ENCODE measurements at places on chromosomes 2 and 18.

DNA sequence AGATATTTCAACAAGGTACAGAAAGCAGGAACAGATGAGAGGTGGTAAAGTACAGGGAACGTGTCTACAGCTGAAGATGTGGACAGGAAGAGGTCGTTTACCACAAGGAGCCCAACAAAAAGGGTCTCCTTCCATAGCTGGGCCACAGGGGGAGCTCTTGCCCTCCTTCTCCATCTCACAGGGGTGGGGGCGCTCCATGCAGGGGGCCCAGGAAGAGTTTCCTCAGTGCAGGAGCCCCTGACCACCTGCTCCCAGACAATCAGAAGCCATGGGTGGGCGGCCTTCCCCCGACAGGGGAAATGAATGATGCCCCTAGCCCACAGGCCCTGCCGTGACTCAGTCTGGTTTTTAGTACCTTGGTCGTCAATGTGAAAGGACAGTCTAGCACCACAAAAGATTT lies 163.6 kb upstream of the ZNF516 start:
- no peak for DNase-seq

- DNase-seq: peak; percentile 45
Observed at GRCh38 chr2:60463249-60463648, 90.2 kb downstream of the BCL11A start.

DNA sequence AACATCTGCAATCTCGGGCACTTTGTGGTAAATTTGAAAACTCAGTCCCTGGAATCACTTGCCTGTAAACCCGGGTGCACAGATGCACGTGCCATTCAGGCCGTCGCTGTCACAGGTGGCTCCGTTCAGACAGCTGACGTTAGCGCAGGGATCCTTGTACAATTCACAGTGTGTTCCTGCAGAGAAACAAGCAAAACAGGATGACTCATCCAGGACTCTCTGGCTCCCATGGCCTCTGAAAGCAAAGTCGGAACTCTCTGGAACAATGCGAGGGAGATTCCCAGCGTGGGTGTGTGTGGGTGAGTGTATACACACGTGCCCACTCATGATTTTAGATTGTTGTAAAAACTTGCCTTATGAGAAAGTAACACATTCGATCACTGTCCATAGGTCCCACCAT lies 136.1 kb upstream of the PID1 start:
- DNase-seq: peak; percentile 82

DNA sequence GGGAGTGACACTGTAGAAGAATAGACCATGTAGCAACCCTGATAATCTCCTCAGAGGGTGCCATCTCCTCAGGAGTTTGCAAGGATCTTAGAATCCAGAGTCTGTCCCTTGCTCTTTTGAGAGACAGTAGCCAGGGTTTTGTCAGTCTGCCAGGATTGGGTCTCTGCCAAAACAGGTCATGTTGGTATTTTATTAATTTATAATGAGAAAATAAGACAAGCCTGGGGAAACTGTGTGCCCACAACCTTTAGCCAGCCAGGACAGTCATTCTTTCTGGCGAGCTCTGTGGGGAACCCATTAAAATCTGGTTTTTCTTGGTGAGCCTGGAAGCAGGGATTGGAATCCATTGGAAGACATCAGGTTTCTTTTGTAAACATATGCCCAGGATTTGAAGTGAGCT lies 78.6 kb downstream of the PTPRM start:
- DNase-seq: peak; percentile 23

DNA sequence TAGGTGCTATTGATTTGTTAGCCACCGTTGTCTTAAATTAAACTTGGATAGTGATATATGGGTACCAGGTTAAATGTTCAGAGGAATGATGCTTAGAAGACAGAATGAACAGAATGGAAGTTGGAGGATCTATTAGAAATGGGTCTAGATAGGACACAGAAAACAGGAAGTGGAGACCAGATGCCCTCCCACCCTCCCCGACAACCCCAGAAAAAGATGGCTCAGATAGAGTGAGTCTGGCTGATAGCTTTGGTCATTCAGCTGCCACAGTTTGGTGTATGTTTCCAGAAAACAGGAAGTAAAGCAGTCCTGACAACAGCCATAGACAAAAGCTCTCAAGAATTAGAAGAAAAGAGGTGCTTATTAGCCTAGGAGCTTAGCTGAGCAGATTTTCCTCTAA lies 71.5 kb upstream of the DSG1 start:
- DNase-seq: no peak

DNA sequence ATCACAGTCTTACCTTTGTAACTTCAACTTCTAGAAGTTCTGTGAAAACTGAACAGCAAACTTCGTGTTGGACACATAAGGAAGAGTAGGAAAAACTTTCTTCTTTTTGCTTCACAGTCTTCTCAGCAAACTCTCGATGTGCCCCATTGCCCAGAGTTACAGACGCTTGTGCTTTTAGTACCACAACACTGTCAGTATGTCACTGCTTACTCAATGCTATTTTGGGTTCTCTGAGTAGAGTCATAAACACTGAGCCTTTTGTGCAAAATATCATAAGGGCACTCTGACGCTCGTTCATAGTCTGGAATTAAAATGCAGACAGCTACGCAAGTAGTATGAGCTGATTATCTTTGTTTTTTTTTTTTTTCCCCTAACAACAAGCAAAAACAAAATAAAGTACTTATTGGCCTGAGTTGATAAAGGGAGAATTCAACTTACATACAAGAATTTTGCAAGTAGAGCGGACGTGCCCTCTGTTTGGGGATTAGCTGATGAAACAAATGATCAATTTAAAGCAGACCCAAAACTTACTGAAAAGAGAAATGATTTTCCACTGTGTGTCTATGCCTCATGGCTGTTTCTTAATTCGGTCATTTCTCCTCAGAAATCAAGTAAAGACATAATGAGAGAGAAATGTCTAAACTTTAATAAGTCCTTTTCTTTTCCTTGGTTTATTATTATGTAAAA lies at the start of gene CDH19:
Gene CDH19, minus strand, starts transcription at position 150 of the 687 bp plus-strand sequence. CDS start 31,886 bp downstream, outside the sequence.
- DNase-seq: no peak

GRCh38 chr2:200399636-200400035 lies 93.1 kb downstream of the SPATS2L start:
- no peak for DNase-seq

GRCh38 chr2:208172125-208172524 lies 8.7 kb upstream of the CRYGA start:
- no peak for DNase-seq

- no peak for DNase-seq
Observed at GRCh38 chr2:241981076-241981700, 111.7 kb downstream of the RTP5 start.

DNA sequence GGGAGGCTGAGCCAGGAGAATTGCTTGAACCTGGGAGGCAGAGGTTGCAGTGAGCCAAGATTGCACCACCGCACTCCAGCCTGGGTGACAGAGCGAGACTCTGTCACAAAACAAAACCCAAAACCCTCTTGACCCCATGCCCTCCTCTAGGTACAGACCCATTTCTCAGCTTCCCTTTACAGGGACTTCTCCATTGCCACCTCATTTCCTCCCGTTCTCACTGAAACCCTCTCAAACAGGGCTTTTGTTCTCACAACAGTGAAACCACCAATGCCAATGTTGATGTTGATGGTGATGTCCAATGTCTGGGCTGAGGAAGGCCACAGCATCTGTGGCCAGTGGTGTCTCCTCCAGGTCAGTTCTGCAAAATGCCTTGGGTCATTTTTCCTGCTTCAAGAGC lies 69.0 kb upstream of the ZCCHC2 start:
- DNase-seq: no peak

GRCh38 chr2:4962419-4962818 lies 729.8 kb upstream of the SOX11 start:
- no peak for DNase-seq

DNA sequence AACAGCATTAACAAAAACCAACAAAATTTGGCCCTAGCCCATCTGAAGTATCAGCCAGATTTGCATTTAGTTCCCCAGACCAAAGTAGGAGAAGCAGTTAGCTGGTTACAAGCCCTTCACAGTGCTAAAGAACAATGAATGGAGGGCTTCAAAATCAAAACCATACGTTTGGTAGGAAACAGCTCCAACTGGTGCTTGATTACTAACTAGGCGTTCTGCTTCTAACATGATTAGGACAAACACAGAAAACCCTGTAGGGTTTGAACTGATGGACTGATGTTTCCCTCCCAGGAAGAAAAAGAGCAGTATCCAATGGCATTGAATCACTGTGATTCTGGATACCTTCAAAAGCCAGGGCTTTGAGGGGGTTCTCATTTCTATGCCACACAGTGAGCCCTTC lies 20.5 kb upstream of the STAT4 start:
- DNase-seq: peak; percentile 51

- no peak for DNase-seq
Observed at GRCh38 chr18:3217948-3218647, 1.7 kb downstream of the MYOM1 start.

DNA sequence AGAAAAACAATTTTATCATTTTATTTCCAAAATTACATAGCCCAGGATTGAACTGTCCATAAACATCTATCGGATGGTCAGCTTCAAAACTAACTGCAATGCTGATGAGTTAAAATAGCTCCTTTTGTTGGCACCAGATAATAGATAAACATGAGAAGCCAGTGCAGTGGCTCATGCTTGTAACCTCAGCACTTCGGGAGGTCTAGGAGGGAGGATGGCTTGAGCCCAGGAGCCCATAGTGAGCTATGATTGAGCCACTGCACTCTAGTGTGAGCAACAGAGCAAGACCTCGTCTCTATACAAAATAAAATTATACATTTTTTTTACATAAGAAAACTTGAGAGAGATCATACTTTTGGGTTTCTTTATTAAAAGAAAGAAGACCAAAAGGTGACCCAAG lies 34.6 kb upstream of the IMPA2 start:
- peak; percentile 75 for DNase-seq

DNA sequence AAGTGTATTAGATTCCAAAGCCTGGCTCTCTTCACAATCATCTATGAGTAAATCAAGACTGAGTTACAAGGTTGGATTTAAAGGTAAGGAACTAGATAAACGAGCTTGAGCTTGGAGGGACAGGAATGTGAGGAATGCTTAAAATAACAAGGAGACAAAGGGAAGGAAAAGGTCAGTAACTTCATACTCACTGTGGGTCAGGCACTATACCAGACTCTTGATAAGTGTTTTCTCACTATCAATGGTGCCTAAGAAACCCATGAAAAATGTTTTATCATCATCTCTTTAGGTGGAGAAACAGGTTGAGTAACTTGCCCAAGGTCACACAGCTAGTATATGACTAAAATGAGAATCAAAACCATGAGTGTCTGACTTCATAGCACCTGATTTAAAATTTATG lies 212.1 kb downstream of the CDH2 start:
- peak; percentile 14 for DNase-seq

GRCh38 chr2:199814817-199815211 lies 36.2 kb downstream of the FTCDNL1 start:
- no peak for DNase-seq

DNA sequence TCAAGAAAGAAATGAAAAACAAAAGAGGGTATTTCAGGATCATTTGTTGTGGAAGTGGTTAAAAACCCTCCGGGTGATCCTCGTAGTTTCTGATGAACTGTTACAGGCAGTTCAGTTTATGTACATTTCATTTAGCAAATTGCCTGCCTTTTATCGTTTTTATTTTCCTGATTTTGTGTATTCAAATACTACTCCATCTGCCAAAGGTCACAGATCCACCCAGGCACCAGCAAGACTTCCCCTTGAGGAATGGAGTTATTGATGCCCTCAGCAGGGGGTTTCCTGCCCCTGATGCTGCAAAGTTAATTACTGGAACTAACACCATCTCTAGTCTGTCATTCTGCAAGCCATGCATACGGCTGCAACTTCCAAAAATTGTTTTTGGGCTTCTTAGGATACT lies 641.9 kb downstream of the SLC4A3 start:
- DNase-seq: no peak

- DNase-seq: no peak
Observed at GRCh38 chr2:25699216-25699615, 25.8 kb upstream of the DTNB start.

DNA sequence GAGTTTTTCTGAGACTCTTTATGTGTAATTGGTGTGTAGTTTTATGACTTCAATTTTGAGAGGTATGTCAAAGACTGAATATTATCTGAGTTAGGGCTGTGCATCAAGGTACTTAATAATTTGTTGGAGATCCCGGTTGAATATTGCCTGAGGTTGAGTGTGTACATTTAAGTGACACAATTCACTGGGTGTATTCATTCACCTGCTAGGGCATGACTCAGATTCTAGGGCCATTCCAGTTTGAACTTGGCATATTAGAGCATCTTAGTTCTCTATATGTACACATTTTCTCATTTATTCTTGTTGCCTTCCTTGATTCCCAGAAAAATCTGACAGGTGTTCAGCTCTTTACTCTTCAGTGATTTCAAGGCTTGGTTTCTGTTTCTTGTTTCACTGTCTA lies 12.5 kb downstream of the MAP4K4 start:
- no peak for DNase-seq

GRCh38 chr2:196742685-196743084 lies 56.8 kb downstream of the GTF3C3 start:
- no peak for DNase-seq

DNA sequence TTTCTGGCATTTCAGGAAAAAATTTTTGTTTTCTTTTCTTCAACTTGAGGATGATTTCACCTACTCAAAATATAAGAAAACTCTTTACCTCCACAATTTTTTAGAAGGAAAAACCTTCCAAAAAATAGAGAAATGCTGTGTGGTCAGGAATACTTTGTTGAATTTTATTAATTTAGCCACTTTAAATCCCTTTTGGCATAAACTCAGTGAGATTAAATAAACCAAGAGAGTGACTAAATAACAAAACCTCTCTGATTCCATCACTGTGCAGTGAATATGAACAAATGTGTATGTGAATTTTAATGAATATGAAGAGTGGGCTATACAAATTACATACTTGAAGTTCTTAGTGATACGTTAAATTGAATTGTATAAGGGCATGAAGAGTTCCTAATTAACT lies 25.8 kb upstream of the CYTIP start:
- DNase-seq: no peak

DNA sequence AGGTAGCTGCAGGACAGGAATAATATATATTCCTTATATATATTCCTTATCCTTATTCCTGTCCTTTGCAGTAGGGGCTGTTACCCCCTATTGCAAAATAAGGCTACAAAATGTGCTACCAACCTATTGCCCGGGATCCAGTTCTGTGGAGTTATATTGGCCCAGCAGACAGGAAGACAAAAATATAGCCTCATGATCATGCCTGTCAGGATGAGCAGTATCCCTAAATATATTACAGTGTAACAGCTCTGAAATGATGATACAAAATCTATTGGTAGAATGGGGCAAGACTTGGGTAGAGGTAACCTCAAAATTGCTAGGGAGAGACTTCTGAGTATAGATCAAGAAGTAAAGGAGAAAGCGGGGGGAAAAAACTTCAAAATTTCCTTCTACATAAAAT lies 31.6 kb upstream of the MARCHF7 start:
- no peak for DNase-seq

DNA sequence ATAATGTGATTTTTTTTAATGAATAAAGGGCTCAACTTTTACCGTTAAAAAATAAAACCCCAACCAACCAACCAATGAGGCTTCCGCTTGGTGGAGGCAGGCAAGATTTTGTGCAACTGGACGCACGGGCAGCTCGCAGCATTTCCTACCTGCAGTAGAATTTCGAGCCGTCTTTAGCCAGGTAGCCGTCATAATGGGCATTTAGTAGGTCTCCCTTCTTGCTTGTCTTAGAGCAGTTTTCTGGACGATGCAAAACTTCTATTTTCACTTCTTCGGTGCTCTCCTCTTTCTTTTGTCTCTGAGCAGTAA lies 316 bp downstream of the FKBP7 start:
- DNase-seq: no peak

- no peak for DNase-seq
Observed at GRCh38 chr18:8001711-8002301, 434.7 kb downstream of the PTPRM start.

Data from AG10803 (cell line).